ENCODE measurements at places on chromosomes 6 and 20. TPM values are rescaled to one million over a fixed set of nuclear protein-coding genes. Genes with fewer than 3 reads are reported as not detected.

Gene NEU1
- 18.6 TPM for total RNA-seq

- no peak for DNase-seq
These were observed 80.6 kb downstream of the IRAK1BP1 start for GRCh38 chr6:78947962-78948361.

DNA sequence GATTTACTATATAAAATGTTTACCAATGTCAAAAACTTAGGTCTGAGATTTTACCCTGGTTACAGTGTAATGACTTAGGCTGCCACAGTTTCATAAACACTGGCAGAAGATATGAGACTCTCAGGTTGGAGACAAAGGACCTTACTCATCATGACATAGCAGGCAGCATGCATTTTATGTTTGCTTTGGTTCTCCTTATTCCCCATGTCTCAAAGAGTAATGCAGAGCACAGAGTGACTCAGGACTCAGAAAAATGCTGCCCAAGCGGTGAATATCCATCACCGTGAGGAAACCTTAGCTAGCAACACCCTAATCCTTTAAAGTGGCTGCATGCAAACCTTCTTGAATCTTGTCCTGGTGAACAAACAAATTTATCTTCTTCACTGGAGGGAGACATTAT, 112.1 kb upstream of the EYS start:
- no peak for DNase-seq

DNA sequence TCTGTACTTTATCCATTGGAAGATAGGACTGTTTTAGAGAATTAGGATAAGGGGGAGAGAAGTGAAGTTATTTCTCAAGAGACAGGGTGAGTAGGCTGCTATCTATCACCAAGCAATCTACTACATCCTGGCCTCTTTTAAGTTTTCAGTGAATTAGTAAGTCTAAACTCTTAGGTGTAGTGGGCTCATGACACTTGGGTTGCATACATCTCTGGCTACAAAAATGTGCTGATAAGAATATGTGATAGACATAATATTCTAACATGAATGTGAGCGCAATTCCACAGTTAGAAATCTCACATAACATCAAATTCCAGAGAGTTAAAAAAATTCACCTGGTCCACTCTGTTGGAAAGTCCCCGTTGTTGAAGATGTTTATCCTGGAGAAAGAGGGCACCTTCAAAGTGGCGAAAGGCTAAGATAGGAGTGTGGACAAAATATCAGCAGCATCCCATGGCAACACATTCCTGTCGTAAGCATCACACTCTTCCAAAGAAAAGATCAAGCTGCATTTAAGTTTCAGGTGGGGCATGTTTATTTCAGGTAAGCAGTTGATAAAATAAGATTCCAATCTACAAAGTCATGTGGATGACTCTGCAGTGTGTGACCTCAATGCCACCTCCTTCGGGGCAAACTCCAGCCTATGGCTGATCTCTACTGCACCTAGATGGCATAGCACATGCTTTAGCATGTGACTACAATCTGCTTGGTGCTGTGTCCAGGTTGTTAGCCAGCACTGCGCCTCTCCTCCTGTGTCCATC, 111.7 kb upstream of the NEDD9 start:
- no peak for DNase-seq

DNA sequence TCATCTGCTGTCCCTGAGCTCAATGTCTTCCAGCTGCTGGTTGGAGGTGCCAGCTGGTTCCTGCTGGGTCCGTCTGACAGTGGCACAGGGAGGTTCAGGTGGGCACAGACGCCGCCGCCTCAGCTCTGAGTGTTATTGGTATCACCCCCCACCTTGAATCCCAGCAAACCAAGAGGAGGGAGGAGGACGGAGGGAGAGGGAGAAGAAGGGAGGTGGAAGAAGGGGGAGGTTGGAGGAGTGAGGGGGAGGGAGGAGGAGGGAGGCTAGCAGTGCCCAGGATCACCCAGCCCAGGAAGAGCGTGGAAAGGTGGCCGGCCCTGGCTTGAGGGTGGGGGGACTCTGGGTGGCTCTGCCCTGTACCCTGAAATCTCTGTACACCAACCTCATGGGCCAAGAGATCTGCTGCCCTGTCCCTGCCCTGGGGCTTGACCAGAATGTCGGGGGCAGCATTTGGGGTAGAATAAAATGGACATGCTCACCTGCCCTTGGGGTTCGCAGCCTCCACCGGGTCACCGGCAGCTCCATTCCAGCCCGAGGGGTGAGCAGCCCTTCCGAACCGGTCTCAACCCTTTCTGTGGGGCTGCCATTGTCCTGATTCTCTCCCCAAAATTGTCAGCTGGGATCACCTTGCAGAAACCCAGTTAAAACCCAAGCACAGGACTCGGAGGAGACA, 17.1 kb downstream of the NTSR1 start:
- DNase-seq: no peak

DNA sequence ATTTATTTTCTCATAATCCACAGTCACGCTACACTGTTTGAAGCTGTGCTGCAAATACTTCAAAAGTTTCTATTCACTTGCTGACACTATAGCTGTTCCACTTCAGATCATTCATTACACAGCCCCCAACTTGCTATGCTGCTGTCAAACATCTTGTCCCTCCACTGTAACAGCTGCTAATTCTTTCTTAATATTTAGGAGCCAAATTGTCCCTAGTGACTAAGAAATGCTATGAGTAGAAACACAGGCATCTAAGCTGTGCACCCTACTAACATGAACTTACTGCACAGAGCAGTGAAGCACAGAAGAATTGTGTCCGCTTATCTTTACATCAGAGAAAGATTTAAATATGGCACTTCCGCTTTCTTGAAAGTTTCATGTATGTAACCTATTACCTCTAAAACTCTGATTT, 91.3 kb downstream of the PDE10A start:
- DNase-seq: no peak

DNA sequence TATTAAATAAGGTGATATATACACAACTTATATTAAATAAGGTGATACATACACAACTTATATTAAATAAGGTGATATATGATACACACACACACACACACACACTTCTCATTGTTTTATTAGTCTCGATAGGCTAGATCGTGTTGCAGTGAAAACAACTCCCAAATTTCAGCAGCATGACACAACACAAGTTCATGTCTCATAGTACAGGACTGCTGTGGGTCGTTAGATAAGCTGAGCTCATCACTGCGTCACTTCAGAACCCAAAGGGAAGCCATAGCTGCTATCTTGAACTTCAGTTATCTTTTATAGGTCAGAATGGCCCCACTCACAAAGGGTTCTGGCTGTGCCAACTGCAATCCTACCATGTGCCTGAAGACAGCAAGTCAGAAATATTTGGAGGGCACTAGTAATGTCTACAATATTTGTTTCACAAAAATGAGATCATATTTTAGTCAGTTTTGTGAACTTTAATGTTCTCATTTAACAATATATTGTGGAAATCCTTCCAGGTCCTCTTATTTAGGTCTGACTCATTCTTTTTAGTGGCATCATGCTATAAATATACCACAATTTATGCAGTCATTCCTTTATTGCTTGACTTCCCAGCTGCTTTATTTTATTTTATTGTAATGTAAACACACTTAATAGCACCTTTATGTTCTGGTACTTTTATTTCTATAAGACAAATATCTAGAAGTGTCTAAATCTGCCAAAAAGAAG, 290.2 kb downstream of the PHACTR1 start:
- no peak for DNase-seq

GRCh38 chr6:161074496-161075121, 83.0 kb downstream of the MAP3K4 start:
- DNase-seq: no peak

DNA sequence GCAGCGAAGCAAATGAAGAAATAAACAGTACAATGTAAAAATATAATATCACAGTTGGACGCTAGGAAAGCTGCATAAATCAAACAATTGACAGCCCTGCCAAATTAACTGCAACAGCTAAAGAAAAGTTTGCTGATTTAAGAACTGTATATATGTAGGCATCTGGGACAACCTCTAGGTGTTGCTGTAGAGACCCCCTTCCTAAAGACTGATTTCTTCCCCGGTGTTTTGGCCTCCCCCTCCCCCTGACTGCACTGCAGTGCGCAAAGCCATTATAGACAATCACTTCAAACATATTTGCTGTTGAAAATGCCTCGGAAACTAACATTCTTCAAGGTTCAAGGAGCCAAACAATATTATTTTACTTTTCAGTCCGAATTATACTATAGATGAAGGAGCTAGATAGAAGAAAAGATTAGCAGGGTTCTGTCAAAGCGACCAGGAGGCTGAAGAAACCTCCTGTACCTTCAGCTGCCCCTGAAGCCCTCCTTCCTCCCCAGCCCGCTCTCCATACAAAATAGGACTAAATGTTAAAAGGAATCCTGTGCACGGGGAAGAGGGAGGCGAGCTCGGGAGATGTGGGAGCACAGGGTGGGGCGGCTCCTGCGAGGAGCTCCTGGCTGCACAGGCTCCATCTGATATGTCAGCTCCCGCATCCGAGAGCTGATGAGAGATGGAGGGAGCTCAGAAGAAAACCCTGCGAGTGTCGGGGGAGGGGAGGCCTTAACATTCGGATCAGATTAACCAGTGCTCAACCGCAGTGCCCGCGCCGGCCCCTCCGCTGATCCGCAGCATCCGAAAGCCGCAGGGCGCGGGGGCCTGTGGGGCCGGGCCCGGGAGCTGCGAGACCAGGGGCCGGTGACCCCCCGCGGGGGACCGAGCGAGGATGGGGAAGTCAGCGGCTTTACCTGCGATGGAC, 822 bp downstream of the ELOVL4 start:
- DNase-seq: no peak

GRCh38 chr6:144896871-144897270, 611.7 kb downstream of the UTRN start:
- no peak for DNase-seq

DNA sequence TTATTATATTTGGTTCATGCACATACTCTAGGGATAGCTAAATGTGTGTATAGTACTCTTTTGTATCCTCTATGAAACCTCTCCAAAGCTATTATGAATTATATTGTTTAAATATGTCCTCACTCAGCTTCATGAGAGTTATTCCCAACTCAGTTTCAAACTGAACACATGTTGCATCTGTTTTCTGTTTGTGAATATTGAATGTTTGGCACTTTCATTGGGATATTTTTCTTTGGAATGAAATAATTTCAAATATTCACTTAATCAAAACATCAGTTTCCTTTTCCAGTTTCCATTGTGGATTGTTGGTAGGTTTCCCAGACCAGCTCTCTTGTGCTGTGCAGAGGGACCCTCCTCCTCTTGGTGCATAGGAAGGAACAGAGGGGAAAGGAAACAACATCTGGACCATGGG, 46.6 kb downstream of the HDAC2 start:
- DNase-seq: no peak

GRCh38 chr20:53921443-53921973, 148.9 kb downstream of the BCAS1 start:
- DNase-seq: no peak
